NCI-H1436 (cell line): ENCODE measurements at places on chromosomes 4 and X.
A peak's percentile ranks its signal among the peaks of the same experiment; 100 is the strongest.

- DNase-seq, result no peak
Observed at GRCh38 chrX:35115205-35115604, 172.6 kb downstream of the FAM47B start.

- DNase-seq, result no peak
Observed at GRCh38 chr4:157048248-157048647, 27.7 kb upstream of the GLRB start.

- peak; percentile 85 for DNase-seq
Observed at GRCh38 chr4:41216294-41217019, 2.1 kb upstream of the APBB2 start.

DNA sequence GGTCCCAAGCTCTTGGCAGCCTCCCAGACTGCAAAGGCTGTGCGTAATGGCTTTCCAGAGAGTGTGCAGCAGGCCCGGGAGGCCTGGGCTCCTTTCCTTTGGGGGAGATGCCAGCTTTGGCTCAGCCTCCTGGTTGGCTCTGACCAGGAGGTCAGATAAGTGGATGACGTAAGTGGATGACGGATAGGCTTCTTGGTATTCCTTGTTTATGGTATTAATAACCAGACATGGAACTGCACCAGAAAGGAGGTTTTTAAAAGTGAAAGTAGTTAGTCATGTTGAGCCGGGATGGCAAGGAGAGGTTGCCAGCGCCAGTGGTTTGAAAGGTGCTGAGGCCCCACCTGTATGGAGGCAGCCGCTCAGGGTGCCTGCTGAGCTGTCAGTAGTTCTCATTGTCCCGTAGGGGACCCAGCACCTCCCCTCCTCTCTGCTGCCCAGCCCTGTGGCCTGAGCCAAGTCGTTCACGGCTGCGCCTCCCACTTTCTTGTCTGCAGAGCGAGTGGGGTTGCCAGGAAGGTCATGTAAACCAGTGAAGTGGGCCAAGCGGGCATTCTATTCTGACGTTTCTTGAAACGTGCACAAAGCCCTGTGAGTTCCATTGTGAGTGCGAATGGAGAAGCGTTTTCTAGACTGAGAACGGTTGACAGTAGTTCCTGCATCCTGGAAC is 28.7 kb upstream of the STOX2 start:
- DNase-seq, result no peak

GRCh38 chr4:184949020-184949419 is 69.3 kb upstream of the HELT start:
- no peak for DNase-seq

GRCh38 chr4:139042981-139043460 is 27.4 kb downstream of the NOCT start:
- no peak for DNase-seq

GRCh38 chr4:77773101-77773500 is 46.1 kb downstream of the CNOT6L start:
- DNase-seq, result no peak

DNA sequence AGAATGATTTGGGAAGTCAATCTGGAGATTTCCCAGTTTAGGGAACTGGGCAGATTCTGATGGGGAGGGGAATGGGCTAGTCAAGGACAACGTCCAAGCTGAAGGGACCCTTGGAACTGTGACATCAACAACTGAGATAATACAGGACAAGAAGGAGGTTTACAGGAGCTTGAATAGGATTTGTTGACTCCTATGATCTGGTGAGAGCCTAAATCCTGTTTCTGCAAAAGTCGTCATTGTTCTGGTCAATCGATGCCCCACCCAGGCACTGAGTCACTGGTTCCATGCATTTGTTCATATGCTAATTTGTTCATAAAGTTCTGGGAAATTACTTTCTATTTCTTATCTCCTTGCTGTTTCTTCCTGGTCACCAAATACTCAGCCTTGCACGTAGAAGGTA is 15.3 kb upstream of the PDGFRA start:
- DNase-seq, result no peak

GRCh38 chrX:18534949-18535348 is 109.5 kb downstream of the CDKL5 start:
- no peak for DNase-seq

GRCh38 chr4:36914106-36914505 is 330.4 kb upstream of the NWD2 start:
- DNase-seq, result no peak

GRCh38 chr4:167020410-167020809 is 213.9 kb downstream of the SPOCK3 start:
- no peak for DNase-seq

GRCh38 chr4:105068516-105068915 is 78.2 kb upstream of the TET2 start:
- peak; percentile 26 for DNase-seq

DNA sequence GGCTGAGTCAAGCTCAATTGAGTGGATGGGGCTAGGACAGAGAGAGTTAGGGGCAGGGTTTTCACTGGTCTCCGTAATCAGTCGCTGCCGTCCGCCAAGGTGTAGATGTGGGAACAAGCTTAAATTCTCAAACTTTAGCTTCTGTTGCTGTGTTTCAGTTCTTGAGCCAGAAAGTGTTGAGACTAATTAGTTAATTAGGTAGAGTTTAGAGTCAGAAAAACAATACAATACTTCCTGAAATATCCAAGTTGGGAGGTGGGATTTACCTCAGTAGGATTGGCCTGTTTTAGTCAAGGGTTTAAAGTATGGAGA is 1.1 kb upstream of the UBE2D3 start:
- no peak for DNase-seq

GRCh38 chr4:6591313-6591712 is 16.3 kb downstream of the MAN2B2 start:
- peak; percentile 77 for DNase-seq
